ENCODE measurements at places on chromosomes 5 and 9.

- no peak for DNase-seq
Measured at GRCh38 chr5:140840978-140841962, at the start of gene PCDHA8. TSS of gene PCDHA8 (plus strand) at chr5:140841187. CDS start at chr5:140841322, 135 bp downstream.

DNA sequence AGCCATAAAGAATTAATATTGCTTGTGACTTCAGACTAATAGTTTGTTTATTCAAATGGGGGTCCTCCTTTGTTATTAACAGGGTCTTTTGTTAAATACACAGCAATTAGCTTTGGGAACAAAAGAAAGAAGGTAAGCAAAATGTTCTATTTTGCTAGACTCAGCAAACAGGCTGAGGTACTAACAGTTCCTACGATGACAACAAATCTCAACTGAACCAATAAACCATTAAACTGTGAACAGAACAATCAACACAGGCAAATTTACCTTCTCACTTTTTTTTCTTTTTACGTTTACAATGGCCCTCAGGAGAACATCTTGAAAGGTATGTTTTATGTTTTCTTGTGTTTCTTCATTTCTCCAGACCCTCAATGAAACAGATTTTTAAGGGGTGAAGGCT is 207.2 kb downstream of the NFIB start:
- no peak for DNase-seq

DNA sequence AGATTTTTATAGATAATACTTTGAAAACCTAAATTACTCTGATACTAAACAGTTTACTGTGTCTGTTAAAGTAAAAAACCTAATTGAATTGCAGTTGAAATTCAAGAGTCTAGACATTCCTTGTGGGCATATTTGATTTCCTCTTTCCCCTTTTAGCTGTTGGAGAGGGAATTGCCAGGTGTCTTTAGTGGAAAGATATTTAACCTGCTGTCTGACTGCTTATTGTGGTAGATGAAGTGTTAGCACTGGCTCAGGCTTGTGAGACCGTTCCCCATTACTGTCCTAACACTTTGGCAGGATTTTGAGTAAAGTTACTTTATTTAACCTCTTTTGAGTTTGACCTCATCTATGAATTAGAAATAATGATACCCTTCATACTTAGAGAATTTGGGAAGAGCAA is 16.4 kb downstream of the MAP3K1 start:
- DNase-seq: no peak

DNA sequence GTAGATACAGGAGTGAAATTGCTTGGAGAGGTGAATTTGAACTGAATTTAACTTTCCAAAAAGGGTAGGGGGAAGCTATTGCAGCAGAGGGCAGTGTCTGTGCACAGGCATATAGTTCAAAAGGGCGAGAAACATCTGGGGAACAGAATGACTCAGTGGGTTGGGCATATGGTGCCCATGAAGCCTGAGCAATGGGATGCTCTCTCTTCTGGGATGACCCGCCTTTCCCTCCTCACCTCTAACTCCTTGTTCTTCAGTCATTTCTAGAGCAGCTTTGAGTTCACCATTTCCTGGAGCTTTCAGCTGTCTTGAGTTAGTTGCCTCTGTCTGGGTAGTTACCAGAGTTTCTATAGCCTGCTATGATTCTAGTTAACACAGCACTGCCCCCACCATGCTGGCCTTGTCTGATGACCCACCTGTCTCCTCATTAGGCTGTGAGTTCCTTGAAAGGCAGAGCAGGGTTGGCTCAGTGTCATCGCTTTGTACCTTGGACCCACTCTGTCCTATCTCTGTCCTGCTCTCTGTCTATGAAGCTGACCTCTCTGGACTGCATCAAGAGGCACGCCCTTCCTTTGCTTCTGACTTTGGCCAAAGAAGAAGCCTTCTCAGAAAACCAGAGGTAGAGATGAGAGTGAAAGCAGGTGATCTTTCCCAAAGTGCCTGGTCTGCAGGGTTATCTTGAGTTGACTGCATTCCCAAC is 299.6 kb upstream of the KLF4 start:
- no peak for DNase-seq

DNA sequence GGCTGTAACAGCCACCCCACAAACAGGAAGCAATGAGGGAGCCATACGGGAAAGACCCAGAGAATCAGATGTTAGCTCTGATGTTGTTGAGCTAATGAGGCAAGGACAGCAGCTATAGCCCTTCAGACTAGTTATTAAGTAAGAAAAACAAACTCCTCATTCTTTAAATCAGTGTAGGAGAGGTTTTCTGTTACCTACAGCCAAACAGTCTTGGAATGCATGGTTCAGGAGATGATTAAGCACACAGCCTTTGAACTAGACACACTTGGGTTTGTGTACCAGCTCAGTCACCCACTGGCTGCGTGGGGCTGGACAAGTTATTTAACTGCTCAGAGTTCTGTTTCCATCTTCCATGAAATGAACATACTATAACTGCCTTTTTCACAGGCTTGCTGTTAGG is 68.1 kb downstream of the SPOCK1 start:
- DNase-seq: no peak

- DNase-seq: no peak
Measured at GRCh38 chr5:132456987-132457361, 33.6 kb downstream of the IRF1 start.

DNA sequence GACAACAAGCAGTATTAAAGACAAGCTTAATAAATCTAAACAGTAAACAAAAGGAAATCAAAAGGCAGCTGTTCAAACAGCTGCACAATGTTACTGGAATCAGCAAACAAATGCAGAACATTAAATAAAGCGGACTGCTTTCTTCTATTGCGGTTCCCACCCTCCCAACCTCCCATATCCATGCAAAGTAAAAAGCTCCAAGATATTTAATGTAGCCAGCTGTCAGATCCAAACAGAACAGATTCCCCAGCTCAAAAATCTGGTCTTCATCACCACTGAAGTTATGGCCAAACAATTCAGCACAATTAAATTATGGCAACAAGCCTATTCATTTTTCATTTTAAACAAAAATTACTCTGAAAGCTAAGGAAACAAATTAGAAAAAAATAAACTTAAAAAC is 75.9 kb downstream of the SLC38A9 start:
- peak; percentile 14 for DNase-seq

GRCh38 chr5:147170603-147171002 is 64.2 kb upstream of the STK32A start:
- no peak for DNase-seq
